GM23248 (cell line): ENCODE measurements at places on chromosomes 4 and X. TPM values are rescaled to one million over a fixed set of nuclear protein-coding genes. Genes with fewer than 3 reads are reported as not detected.

DNA sequence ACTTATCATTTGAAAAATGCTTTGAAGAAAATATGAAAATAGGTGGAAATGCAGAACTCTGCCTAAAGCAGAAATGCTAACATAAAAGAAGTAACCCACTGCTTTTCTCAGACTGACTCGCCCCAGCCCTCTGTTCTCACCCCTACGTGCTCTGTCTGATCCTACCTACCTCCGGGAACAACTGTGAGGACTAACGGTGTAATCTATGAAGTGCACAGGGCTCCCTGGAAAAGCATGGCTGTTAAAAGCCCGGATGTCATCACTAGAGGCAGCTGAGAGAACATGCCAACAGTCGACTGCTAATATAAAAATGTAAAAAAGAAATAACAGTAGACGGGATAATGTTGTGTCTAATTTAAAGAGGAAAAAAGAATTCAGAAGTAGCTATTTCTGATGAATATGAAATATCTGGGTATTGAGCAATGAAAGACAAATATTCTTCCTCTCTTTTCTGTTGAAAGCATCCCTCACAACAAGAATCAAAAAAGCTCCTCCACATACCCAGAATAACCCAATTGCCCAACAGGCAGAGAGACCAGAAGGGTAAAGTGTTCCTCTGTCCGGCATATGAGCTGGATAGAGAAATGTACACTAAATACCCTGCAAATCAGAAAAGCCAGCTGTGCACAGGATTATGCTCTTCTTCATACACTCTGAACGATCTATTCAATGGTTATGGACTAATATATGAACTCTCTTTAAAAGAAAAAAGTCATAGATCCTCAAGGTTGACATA is 130.7 kb downstream of the TSPAN5 start:
- DNase-seq: peak; percentile 54
- H3K27me3 ChIP-seq: no peaks in the 10 kb centered on the region
- H3K36me3 ChIP-seq: no peaks in the 10 kb centered on the region
- peaks cover 42% of the 10 kb centered on the region for H3K4me1 ChIP-seq
- H3K4me3 ChIP-seq: no peak overlapping the region
- H3K27ac ChIP-seq: peak overlapping the region; percentile 1; the same call in 1 of the 2 replicates

DNA sequence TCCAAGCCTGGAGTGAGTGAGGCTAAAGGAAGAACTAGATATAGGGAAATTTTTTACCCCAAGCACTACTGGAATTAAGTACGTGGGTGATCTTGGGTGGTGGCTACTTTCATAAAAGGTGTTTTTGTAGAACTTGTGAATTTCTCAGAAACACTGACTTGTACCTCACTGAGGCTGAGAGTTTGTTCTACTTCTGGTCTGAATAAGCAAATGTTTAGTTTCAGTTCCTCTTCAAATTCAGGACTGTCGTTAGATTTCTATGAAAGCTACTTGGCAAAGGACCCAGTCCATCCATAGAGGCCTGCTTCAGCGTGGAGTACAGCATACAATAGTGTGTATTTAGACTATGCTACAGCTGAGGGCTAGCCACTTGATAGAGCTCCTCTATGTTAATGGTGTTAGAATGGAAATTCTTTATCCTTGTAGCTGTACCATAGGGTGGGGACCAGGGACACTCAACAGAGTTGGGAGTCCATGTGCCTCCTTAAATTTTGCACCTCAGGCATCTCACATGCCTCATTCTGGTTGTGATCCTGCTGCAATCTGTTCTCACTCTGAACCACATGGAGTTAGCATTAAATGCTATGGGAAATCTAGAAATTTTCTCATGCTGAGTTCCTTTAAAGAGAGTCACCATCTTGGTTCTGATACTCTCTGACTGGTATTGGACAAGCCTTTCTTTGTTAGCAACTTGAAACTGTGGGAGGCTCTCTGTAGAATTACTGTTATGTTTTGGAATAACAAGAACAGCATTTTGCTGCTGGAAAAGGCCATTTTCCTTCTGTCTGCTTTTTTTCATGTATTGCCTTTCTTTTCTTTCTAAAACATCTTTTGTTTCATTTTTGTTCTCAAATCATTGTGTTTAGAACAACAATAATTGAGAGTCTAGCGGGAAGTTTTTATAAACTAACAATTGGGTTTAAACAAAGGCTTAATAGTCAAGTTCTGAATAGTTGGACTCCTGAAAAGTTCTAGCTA is 86.8 kb downstream of the PDGFRA start:
- no peak overlapping the region for H3K4me3 ChIP-seq
- H3K36me3 ChIP-seq: no peaks in the 10 kb centered on the region
- peaks cover 10% of the 10 kb centered on the region; the same call in 1 of the 2 replicates for H3K27me3 ChIP-seq
- no peak for DNase-seq
- H3K4me1 ChIP-seq: no peaks in the 10 kb centered on the region

DNA sequence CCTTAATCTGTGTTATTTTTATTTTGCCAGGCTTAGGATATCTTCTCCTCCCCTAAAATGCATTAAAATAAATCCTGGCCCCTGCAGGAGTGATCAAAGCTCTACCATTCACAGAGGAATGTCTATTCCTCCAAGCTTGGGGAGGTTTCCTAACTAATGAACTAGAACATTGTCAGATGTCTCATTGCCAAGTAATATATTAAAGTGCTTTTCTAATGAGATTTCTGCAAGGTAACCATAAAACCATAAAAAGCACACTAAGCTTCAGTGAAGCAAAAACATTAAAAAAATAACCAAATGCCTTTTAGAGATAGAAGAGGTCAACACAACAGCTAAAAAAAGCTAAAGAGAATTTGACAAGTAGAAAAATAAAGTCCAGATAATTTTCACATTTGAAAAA is 34.8 kb downstream of the IGFBP7 start:
- no peak overlapping the region for H3K4me3 ChIP-seq
- peaks cover 37% of the 10 kb centered on the region for H3K4me1 ChIP-seq
- DNase-seq: no peak
- peak overlapping the region; percentile 55 for H3K27ac ChIP-seq

DNA sequence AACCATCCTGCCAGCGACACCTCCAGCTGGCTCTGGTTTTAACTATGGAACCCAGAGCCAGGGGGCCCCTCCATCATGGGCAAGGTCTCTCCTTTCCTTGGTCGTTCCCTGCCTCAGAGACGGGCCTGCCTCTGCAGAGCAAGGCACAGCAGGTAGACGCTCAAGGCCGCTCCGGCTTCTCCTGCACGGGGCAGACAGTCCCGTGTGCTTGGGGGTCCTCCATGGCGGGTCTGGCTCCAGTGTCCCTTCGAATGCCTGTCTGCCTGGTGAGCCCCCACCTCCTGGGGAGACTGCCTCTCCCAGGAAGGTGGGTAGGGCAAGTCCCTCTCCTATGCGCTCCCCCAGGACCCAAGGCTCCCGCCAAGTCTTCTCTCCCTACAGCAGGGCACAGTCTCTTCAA is 71.5 kb downstream of the ACOX3 start:
- H3K36me3 ChIP-seq: no peaks in the 10 kb centered on the region
- H3K27me3 ChIP-seq: no peaks in the 10 kb centered on the region
- H3K4me1 ChIP-seq: no peaks in the 10 kb centered on the region
- no peak overlapping the region for H3K4me3 ChIP-seq
- no peak for DNase-seq

Gene KCNIP4
- not detected in 2 replicates for total RNA-seq

Gene CCSER1
- not detected in 2 replicates for total RNA-seq
